Cerebellar nuclear complex (tissue), 1 donor: ENCODE measurements at places on chromosomes 2 and 18.

DNA sequence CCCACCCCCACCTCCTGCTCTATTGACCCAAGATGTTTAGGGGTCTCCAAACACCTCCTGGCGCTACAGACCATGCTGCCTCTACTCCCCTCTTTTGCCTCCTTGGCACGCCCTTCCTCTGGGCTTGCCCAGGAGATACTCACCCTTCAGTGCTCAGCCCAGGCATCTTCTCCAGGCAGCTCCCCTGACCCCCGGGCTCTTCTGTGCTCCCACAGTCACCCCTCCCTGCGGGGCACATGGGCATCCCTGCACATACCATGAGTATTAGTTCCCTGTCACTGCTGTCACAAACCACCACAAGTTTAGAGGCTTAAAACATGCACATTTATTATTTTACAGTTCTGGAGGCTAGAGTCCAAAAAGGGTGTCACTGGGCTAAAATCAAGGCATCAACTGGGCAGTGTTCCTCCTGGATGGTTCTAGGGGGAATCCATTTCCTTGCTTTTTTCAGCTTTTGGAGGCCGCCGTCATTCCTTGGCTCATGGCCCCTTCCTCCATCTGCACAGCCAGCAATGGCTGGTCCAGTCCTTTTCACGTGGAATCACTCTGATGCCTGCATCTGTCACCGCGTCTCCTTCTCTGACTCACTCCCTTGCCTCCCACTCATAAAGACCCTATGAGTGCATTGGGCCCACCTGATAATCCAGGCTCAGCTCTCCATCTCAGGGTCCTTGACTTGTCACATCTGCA is 230.4 kb upstream of the COPS8 start:
- no peak for DNase-seq

DNA sequence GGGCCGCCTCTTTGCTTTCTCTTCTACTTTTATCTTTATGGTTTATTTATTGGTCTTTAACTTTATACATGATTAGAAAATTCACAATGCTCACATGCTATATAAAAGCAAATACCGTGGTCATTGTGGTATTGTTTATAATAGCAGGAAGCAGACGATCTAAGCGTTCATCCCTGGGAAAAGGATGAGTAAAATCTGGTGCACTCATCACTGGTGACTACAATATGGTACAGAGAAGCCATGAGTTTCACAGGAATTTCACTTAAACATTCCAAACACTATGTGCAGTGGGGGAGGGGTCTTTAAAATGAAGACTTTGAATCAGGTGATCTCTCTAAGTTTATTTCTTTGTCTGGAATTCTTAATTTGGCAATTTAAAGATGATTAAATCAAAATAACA is 97.9 kb downstream of the SCN3A start:
- no peak for DNase-seq

GRCh38 chr2:35035883-35036282 is 1319.7 kb upstream of the CRIM1 start:
- DNase-seq = no peak

DNA sequence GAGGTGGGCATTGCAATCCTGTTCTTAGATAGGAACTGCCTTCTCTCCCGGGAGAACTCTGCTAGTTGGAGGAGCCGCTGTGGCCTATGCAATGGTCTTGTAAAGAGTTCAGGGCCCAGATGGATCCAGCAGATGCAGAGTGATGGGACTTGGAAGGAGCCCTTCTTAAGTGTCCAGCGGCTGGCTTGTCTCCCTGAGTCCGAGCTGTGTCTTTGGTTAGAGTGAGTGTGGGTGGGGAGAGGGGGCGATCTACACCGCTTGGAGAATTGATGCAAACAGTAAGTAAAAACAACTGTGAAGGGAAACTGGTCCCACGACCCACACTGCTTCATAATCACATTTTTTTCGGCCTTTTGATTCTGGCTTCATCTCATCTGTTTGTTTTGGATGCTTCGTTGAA is 89.8 kb upstream of the CYRIA start:
- DNase-seq = no peak

DNA sequence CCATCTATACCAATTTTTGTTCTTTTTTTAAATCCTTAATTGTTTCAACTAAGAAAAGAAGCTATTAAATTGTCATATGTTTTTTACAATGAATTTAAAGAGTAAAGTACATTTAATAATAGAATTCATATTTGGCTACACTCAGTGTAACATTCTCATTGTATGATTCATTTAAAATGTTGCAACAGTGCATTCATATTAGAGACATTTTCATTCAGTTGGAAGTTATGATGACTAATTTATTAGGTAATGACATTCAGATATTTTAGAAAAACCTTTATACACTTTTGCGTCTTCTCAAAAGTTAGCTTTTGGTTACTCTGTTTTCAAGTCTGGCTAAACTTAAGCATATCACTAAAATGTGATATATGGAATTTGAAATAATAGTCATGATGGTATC is 887.5 kb upstream of the NRXN1 start:
- no peak for DNase-seq
